ENCODE measurements at places on chromosomes 5 and 9.

DNA sequence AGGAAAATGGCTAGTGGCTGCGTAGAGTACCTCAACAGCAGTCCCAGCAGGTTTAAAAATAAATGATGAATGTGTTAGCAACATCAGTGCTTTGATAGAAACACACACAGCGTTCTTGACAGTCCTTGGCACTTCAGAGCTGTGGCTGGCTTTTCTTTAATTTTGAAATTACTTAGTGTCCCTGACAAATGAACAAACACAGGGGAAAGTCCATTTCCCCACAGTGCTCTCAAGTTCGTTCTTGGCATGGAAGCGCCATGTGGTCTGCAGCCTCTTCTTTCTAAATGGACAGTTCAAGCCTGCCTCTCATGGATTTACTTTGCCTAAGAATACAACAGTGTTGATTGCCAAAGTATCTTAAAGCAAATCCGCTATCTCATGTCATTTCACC is 102.2 kb downstream of the ADAMTS12 start:
- DNase-seq = no peak
- no peaks in the 10 kb centered on the region for H3K36me3 ChIP-seq

DNA sequence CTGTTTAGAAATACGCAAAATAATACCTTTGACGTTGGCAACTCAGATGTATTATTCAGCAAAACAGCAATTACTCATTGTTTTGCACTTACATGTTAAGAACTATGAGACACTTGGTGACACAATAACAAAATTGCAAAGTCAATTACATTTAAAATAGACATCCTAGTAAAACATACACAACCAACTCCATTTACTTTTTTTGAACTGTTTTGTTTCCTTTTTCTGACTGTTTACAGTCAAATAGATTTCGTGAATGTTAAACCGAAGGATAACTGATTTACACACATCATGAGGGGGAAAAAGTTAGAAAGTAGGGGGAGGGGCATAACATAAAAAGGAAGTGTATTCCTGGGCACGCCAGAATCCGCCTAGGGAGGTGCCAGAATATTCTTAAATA is 220.1 kb downstream of the MEF2C start:
- no peaks in the 10 kb centered on the region for H3K36me3 ChIP-seq
- H3K27ac ChIP-seq = peak overlapping the region; percentile 89
- H3K4me1 ChIP-seq = peaks cover 10% of the 10 kb centered on the region
- H3K27me3 ChIP-seq = peaks cover 95% of the 10 kb centered on the region

GRCh38 chr5:31052937-31053658 is 140.4 kb upstream of the CDH6 start:
- H3K36me3 ChIP-seq = no peaks in the 10 kb centered on the region
- H3K4me1 ChIP-seq = peaks cover 11% of the 10 kb centered on the region
- DNase-seq = no peak
- no peak overlapping the region for H3K4me3 ChIP-seq

DNA sequence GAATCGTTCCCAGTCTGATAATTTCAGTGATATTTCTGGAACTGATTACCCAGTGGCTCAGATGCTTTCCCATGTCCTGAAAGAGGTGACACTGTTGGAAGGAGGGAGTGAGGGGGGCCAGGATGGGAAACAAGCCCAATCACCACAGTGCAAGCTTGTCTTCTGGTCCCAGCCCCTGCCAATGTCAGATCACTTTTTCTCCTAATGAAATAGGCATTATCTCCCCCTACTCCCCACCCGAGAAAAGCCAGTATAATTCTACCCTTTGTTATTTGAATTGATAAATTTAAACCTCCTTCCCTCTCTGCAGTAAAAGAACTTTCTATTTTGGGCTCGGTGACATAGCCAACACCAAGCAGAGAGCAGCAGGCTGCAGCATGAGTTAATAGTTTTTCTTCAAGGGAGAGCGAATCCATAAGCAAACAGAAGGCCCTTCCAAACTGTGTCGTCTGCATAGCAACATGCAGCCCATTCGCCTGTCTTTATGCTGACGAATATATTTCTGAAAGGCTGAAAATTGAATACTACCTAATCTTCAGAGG is 14.6 kb upstream of the PPP2CA start:
- H3K27me3 ChIP-seq = no peaks in the 10 kb centered on the region
- peak; percentile 52 for DNase-seq
- no peaks in the 10 kb centered on the region for H3K36me3 ChIP-seq
- H3K4me3 ChIP-seq = no peak overlapping the region
- peaks cover 3% of the 10 kb centered on the region for H3K4me1 ChIP-seq

- H3K4me1 ChIP-seq = peaks cover 6% of the 10 kb centered on the region
- no peaks in the 10 kb centered on the region for H3K36me3 ChIP-seq
- no peaks in the 10 kb centered on the region for H3K27me3 ChIP-seq
Observed at GRCh38 chr9:134623258-134624066, 18.1 kb upstream of the COL5A1 start.

Data from endodermal cell (in vitro differentiated cells).